Activated CD8-positive, alpha-beta memory T cell treated with anti-CD3 and anti-CD28 coated beads for 4 hours (primary cell): ENCODE measurements at places on chromosomes 6 and 20.

DNA sequence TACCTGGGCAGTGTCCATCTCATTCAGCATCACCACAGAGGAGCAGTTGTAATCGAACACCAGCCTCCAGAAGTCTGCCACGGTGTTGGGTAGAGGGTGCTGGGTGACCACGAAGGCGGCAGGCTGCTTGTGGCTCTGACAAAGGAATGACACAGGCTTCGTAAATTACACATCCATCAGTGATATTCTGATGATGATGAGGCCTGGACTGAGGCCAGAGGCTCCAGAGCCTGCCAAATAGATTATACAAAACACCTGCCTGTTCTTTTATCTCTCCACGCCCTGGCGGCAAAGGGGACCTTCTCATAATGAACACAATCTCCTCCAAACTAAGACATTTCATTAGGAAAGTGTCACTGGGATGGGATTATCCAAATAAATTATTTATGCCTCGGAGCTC lies 480.2 kb upstream of the CHD6 start:
- no peak for DNase-seq

- no peak for DNase-seq
Observed at GRCh38 chr6:27062755-27063154, 184.7 kb upstream of the PRSS16 start.

- DNase-seq = no peak
Observed at GRCh38 chr6:48134246-48134645, 23.2 kb upstream of the PTCHD4 start.

DNA sequence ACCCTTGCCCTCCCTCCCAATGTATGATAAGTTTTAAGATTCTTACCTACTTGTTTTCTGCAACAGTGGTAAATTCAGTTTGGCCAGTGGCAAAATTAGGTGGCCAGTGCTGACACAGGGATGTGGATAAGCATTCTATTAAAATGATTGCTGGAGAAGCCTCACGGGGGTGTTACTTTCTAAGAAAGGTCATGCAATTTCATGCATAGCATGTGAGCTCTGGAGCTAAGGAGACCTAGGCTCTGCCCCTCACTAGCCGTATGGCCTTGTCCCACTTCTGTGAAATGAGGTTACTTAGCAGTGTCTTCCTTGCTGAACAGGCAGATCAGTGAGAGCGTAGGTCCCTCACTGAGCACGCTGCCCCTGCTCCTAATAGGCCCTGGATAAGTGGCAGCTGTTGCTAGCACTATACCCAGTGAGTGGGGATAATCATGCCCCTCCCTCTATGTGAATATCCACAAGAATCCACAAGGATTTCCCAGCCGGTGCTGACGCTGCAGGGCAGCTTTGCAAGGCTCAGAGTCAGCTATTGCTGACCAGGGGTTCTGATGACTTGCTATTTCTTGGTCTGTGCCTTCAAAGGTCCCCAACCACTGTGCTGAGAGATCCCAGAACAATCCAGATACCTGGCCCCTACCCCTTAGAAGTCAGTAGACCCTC lies 86.5 kb upstream of the MRPS10 start:
- no peak for DNase-seq

DNA sequence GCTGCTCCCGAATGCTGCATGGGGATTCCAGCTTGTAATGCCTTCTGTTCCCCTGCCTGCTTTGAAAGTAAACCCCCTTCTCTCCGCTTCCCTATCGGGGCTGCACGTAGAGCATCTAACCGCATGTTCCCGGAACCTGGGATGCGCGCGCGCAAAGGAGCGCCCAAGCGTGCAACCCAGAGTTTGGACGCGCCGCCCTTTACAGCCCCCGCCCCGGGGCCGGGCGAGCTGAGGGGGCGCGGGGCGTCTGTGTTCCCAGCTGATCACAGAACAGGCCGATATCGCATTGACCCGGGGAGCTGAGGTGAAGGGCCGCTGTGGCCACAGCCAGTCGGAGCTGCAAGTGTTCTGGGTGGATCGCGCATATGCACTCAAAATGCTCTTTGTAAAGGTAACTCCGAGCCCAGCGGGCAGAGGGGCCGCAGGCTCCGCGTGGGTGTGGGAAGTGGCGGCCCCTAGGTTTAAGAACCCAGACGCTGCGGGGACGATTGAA lies 1.4 kb downstream of the LAMP5 start:
- DNase-seq = no peak
